Stimulated activated CD8-positive, alpha-beta memory T cell treated with anti-CD3 and anti-CD28 coated beads, Interleukin-7, amount 100 ng/mL, for 4 hours (primary cell): ENCODE measurements at places on chromosomes 11 and 22.

GRCh38 chr11:876545-876944 is 33.9 kb downstream of the TSPAN4 start:
- no peak for DNase-seq

DNA sequence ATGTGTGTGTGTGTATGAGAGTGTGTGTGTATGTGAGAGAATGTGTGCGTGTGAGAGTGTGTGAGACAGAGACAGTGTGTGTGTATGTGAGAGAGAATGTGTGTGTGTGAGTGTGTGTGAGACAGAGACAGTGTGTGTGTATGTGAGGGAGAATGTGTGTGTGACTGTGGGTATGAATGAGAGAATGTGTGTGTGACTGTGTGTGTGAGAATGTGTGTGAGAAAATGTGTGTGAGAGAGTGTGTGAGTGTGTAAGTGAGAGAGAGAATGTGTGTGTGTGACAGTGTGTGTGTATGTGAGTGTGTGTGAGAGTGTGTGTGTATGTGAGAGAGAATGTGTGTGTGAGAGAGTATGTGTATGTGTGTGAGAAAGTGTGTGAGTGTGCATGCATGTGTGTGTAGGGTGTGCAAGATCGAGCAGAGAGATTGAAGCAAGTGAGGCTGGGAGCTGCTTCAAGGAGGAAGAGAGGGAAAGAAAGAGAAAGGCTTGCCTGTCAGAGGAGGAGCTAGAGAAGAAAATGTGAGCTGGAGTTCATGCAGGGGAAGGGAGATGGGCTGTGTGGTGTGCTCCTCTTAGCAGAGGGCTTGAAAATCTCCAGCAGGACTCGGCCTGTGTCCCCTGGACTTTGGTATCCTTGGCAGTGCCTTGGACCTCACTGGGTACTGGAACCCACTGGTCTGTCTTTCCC is 27.7 kb upstream of the TP53I11 start:
- DNase-seq: no peak

DNA sequence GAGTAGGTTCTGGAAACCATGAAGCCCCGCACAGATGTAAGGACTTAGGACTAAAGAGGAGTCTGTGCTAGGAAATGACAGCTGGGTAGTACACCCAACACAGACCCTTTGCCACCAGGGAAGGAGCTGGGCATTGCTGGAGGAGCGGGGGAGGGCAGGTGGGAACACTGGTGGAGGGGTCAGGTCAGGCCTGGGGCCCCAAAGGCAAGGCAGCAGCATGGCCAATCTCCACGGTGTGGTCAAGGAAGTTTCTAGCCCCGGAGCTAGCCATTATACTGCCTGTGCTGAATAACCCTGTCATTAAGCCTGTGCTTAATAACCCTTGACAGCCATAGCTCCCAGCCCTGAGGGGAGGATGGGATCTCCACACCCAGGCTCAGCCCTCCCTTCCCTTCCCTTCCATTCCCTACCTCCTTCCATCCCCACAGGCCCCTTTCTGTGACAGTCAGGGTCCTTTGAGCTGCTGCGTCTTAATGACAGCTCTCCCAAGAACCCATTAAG is 2.1 kb downstream of the TMPRSS4 start:
- no peak for DNase-seq

GRCh38 chr11:57560146-57560545 is 7.3 kb downstream of the UBE2L6 start:
- no peak for DNase-seq

GRCh38 chr11:46202149-46202548 is 75.3 kb upstream of the CREB3L1 start:
- DNase-seq: no peak
